ENCODE measurements at places on chromosomes 5 and 9.

GRCh38 chr5:73728493-73729273 is 102.7 kb downstream of the ARHGEF28 start:
- DNase-seq = no peak

DNA sequence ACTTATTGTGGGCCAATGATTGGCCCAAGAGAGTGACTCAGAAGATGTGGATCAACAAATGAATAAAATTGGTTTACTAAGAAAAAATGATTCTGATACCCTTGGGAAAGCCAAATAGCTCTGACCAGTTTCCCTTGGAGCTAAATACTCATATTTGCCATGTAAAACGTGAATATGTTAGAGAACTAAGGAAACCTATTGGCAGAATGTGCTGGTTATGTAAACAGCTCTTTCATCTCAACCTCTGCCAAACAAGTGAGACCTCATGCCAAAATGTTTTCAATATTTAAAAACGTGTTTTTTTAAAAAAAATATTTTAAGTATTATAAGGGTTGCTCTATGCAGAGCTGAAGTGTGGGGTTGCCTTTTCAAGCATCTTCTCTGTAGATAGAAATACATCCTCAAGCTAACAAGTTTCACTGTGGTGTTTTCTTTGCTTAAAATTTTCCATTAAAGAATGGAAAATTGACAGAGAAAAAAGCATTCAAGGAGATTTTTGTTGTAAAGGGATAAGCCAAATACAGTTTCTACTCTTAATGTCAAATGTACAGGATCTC is 186.9 kb upstream of the TUT7 start:
- no peak for DNase-seq

GRCh38 chr9:33239921-33240320 is at the start of gene SPINK4:
SPINK4 (plus strand) TSS chr9:33240167; CDS start chr9:33240209, 42 bp downstream.
- DNase-seq = no peak

- peak; percentile 54 for DNase-seq
Observed at GRCh38 chr5:135977375-135977928, 22.7 kb upstream of the LECT2 start.

DNA sequence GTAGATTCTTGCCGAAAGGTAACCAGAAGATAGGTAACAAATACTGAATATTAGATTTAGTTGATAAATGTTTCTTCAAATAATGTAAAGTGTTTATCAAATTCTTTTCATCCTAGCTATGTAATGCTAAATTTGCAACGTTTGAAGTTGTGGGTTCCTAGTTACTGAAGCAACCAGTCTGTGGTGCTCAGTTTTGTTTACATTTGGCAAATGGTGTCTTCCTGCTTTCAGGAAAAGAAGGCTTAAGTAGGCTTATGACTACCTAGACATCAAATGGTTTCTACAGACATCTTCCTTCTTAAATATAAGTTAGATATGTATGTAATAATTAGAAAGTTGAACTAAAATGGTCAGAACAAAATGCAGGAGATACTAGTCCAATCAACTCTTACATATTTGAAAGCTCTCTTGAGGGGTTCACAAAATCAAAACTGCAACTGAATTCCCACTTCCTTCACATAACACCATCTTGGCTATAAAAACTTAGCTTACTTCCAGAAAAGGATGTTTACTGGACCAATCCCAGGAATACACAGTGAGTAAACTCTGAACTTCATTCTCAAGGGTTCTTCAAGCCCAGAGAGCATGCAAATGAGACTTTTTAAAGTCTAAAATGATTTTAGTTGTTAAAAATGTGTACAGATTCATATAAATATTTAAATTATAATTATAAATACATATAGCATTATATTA is 125.7 kb upstream of the ITGA1 start:
- DNase-seq = no peak

DNA sequence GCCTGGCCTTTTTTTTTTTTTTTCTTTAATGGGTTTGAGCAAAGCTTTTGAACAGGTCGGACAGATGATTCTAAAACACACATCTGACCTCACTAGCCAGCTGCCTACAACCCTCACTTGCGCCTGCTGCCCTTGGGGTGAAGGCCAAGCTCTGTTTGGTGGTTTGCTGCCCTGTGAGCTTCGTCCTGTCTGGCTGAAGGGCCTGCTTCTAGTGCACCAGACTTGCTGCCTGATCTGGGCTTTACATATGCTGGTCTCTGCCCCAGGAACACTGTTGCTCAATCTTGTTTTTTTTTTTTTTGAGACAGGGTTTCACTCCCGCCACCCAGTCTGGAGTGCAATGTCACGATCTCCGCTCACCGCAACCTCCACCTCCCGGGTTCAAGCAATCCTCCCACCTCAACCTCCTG is 16.4 kb upstream of the DOLPP1 start:
- DNase-seq = no peak

DNA sequence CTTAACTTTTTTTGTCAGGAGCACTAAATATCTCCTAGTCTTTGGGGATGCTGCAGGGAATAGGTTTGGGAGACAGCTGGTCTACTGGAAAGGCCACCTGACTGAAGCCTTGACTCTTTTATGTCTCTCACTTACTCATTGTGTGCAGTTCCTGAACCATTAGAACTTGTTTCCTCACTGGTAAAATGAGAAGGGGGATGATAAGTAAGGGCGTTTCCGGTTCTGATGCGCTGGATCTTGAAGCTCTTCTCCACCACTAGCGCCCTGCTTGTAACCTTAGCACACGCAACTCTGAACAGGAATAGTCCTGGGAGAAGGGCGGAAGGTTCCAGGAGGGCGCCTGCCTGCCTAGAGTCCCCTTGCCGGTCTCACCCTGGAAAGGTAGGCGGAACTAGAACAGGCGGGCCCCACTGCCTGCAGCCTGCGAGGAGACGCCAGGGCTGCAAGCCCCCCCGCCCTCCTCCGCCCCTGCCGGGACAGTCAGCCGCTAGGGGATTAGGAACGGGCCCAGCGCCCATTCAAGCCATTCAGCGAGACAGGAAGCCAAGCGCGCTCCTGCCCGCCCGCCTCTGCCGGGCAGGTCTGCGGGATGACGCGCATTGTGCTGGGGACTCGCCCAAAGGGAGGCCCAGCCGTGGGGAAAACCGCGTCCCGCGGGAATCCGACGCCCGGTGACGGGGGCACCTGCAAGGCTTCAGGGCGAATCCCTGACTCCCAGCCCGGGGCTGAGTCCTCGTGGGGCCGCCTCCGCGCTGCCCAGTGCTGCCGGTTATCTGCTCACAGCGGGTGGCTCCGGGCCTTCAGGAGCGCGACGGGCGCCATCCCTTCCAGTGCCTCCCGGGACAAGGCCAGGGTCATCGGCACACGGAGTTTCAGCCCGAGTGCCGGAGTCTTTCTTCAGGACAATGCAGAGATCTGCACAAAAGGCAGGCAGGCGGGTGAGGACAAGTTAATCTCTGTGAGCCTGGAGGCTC is 44.0 kb upstream of the XPA start:
- DNase-seq = peak; percentile 62

GRCh38 chr5:62569470-62569869 is 9.1 kb upstream of the LRRC70 start:
- DNase-seq = peak; percentile 59

DNA sequence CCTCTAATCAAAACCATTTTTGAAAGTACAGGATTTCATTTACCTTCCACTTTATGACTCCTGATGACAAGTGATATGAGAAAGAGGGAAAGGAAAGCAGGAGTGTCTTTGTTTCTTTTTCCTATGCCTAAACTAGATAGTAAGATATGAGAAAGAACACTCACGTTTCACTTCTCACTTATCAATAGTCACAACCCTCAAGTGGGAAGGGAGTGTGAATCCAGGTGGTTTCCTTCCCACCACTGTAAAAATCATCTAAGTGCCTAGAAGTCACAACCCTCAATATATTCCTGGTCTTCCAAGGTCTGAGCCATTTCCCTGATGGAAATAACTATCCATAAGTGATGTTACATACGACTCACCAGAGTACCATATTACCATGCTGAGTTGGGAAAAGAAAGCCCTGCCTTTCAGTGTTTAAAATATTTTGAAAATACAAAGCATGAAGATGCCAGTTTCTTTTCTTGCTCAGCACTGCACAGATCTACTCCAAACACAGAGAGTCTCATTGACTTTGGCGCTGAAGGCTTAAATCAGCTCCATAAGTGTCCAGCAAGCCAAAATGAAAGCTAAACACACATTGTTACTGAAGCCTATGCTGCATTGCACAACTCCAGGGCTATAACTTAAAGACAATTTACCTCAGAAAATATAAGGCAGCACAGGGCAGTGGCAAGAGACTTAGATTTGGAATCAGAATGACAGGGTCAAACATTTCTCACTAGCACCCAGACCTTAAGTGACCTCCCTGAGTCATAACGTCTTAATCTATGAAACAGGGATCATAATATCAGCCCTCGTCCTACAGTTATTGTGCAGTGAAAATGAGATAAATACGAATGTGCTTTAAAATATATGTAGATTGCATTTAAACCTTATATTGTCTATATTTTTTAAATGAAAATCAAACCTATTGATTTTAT is 301.2 kb downstream of the KIAA0825 start:
- DNase-seq = peak; percentile 16

DNA sequence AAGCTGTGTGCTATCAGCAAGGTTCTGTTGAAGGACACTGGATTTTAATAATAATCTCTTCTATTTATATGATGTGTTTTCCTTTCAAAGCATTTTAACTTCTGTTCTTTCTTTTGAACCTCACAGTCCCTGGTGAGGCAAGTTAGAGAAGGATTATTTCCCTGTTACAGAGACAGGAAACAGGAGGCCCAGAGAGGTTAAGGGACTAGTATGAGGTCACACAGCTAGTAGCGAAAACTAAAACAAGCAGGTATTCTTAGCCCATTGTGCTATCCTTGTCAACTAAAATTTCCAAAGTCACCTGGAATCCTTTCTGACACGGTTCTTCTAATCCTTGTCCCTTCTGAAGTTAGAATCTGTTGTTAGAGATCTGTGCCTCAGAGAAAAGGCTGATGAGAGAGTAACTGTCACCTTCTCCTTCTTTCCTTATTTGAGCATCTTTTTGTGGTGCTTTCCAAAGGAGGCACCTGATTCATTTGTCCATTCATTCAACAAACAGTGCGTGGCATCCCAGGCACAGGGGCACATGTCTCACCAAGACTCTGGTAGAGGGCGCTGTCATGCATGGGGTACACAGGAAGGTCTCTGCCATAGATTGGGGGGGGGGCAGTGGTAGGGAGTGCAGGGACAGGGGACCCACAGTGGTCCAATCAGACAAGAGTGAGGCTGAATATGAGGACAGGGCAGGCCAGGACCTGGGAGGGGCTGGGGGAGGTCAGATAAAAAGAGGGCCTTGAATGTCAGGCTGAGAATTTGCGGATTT is 61.5 kb downstream of the CRB2 start:
- DNase-seq = no peak

DNA sequence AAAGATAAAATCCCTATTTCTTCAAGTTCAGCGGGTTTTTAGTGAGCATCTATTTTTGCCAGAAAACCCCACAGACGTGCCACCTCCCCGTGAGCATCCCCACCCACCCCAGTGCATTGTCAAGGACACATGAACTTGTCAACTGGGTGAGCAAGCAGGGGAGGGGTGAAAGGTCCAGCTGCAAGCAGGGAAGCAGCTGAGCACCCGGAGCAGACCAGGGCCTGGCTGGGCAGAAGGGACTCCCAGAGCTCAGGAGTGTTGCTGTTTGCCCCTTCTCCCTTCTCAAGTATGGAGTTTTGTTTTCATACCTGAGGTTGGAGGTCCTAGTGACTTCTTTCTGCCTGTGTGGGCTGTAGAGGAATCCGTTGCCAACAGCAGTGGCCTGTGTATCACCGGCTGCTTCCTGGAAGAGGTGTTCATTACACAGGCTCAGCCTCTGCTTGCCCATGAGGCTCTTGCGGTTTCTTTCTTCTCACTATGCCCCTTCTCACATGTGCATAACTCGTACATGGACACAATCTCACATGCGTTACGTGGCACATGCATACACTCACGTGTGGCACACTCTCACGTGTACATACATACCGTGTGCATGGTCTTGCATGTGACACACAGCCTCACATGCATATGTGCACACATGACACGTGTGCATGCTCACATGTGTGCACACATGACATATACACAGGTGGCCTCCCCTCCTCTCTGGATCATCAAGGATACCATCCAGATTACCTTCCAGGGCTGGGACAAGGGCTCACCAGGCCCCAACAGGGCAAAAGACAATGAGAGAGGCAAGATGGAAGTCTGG is 126.7 kb downstream of the MVB12B start:
- DNase-seq = no peak

DNA sequence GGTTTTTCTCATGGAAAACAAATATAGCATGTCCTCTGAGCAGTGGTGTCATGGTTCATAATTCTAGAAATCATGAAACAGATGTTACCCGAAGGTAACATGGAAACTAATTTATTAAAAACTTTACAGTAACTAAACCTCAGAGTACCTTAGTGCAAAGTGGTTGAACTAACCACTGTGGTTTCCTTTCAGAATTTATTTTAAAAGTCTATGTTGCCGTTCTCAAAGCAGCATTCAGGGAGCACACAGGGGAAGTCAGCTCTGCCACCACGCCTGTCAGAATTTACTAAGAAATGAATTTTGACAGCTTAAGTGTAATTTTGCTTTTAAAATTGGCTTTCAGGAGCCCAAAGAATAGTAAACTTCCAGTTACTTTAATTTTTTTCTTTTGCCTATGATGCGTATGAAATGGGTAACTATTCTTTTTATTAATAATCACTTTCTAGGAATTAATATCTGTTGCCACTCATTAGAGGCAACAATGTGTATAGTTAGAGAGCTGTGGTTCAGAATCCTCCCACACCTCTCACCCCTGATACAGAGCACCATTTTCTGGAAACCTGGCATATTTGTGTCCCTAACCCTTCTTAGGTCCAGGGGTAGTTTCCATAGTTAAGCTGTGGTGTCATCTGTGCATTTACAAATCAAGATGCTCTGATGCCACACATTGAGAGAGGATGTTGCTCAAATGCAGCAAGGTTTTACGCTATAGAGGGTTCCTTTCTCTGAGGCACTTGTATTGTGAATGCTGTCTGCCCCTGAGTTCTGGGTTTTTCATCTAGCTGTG is 202.6 kb downstream of the ZSWIM6 start:
- DNase-seq = no peak

GRCh38 chr9:121498150-121498486 is 1.5 kb downstream of the GGTA1 start:
- DNase-seq = peak; percentile 81

- no peak for DNase-seq
Observed at GRCh38 chr9:129201866-129202265, 23.8 kb upstream of the IER5L start.

DNA sequence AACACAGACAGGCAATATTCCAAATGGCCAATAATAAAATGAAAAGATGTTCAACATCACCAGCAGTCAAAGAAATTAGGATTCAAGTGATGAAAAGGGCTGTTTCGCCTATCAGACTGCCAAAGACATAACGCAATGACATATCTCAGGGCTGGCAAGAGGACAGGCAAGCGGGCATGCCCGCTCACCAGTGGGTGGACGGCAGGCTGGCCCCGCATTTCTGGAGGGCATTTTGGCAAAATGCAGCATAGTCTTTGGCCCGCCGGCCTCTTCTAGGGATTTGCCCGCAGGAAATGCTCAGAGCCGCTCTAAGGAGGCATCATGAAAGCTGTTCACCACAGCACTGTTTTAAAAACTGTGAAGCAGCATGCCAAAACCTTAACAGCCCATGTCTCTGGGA is 1.4 kb upstream of the PPP1R26 start:
- no peak for DNase-seq

- DNase-seq = peak; percentile 69
Observed at GRCh38 chr9:129737479-129738274, 15.2 kb downstream of the PTGES start.
